ENCODE measurements at places on chromosomes 13 and 19.
A peak's percentile ranks its signal among the peaks of the same experiment; 100 is the strongest.

DNA sequence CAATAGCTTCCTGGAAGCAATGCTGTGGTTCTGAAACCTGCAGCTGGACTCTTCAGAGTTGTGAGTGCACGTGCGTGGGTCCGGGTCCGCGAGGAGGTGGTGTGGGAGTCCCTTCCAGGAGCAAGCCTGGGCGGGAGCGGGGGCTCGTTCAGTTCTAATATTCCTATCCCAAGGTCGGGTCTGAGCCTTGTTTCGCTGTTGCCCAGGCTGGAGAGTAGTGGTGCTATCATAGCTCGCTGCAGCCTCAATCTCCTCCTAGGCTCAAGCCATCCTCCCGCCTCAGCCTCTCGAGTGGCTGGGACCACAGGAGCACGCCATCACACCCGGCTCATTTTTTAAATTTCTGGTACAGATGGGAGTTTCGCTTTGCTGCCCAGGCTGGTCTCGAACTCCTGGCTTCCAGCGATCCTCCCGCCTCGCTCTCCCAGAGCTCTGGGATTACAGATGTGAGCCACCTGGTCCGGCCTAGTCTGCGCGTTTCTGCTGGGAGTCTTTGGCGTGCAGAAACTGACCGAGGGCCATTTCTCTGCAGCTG lies 625 bp downstream of the ZFP82 start:
- no peak for DNase-seq
- peak overlapping the region; percentile 48 for H3K4me3 ChIP-seq
- H3K4me1 ChIP-seq = no peaks in the 10 kb centered on the region
- peaks cover 13% of the 10 kb centered on the region for H3K36me3 ChIP-seq

DNA sequence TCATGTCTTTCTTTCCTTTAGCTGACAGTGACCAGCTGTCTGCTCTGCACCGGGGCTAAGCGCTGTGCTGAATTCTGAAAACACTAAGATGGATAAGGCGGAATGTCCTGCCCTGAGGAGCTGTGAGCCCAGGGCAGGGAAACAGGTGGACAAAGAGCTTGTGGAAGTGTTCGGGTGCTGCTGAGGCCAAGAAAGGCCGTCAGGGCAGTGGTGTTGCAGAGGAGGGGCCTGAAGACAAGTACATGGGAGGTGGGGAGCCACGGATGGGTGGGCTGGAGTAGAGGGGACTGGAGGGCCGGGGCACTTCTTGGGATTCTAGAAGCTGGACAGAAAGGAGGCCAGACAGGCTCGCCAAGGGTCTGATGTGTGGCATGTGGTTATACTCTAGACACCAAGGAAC lies 66.2 kb upstream of the GPR183 start:
- no peaks in the 10 kb centered on the region for H3K27me3 ChIP-seq
- H3K36me3 ChIP-seq = peaks cover 4% of the 10 kb centered on the region
- H3K27ac ChIP-seq = no peak overlapping the region
- no peak overlapping the region for H3K4me3 ChIP-seq

DNA sequence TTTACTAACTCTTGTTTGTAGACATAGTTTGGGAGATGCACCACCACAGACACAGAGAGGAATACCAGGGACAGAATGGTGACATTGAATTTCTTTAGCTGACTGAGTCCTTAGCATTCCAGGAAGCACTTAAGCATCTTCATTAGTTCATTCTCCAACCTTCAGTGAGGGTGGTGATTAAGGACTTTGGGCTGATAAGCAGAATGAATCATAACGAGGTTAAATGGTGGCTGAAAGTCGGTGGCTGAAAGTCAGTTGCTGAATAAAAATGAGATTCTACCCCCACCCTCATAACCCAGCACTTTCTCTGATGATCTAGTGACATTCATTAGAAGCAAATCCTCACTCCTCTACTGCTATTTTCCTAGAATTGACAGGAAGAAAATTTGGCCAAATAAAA lies 10.6 kb downstream of the PCDH8 start:
- H3K4me3 ChIP-seq = no peak overlapping the region
- peaks cover under 1% of the 10 kb centered on the region for H3K27me3 ChIP-seq
- no peaks in the 10 kb centered on the region for H3K36me3 ChIP-seq
- H3K4me1 ChIP-seq = no peaks in the 10 kb centered on the region
- no peak for DNase-seq

DNA sequence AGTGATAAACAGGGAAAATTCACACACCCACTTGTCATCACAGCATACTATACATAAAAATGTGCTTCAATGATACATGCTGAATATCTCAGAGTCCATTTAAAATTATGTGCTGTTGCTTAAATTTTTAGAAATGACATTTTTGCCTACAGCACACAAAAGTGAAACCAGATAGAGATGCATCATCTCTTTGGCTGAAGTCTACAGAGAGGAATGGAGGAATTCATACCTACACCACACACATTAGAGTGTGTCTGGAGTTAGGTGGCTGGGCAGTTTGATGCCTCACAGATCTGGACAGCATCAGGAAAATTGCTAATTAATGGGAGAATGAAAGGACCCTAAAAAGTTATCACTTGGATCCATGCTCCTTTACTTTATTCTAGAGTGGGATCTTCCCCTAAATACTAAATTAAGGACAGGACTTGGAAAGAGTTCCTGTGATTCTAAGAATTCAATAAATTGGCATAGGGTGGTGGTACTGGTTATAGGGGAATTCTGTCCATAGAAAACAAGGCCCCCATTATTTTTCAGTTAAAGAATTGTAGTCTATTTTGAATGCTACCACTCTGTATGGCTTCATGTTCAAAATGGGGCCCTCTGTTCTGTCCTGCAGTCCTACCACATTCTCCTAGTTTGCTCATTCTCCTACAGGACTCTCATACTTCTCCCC lies 41.3 kb downstream of the RCBTB2 start:
- no peak for DNase-seq
- H3K4me1 ChIP-seq = peaks cover 18% of the 10 kb centered on the region
- no peaks in the 10 kb centered on the region for H3K27me3 ChIP-seq
- H3K27ac ChIP-seq = no peak overlapping the region
- no peaks in the 10 kb centered on the region for H3K36me3 ChIP-seq

- no peaks in the 10 kb centered on the region for H3K36me3 ChIP-seq
- H3K27ac ChIP-seq = no peak overlapping the region
- H3K4me3 ChIP-seq = no peak overlapping the region
- no peak for DNase-seq
- H3K4me1 ChIP-seq = no peaks in the 10 kb centered on the region
- H3K27me3 ChIP-seq = no peaks in the 10 kb centered on the region
These were observed 34.1 kb downstream of the DLEU7 start for GRCh38 chr13:50809133-50810090.

GRCh38 chr19:31110336-31110735 lies 238.9 kb downstream of the TSHZ3 start:
- H3K4me3 ChIP-seq = no peak overlapping the region
- DNase-seq = no peak
- no peaks in the 10 kb centered on the region for H3K27me3 ChIP-seq
- H3K4me1 ChIP-seq = no peaks in the 10 kb centered on the region
- no peak overlapping the region for H3K27ac ChIP-seq

DNA sequence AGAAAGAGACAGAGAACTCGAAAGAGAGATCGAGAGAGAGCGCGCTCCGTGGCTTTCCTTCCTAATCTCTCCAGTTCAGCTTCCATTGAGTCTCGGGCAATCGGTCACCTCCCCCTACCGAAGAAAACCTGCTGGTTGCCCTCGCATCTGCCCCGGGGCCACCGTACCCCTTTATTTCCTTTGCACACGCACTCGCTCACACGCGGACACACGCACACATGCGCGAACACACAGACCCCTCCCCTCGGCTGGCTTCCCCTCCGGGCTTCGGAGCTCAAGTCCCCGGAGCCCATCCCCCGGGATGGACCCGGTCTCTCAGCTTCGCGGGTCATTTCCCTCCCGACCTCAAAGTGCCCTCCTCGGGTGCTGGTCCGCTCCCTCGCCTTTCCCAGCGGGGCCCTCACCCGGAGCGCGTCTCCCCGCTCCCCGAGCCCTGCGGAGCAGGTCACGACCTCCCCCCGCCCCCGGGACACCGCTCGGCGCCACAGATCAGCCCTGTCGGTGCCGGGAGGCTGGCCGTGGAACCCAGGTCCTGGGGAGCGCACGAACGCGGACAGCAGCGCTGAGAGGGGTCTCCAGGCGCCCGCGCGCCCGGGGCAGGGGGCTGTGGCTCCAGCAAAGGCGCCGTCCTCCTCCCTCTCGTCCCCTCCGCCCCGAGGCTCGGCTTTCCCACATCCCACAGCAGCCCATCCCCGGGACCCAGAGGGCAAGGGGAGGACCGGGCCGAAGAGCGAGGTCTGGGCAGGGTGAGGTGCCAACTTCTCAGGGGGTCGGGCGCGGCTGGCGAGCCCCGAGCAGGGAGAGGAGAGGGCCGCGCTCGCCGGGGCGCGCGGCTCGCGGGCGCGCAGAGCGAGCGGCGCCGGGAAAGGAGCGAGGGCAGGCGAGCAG lies 1.8 kb downstream of the DACH1 start:
- peaks cover 94% of the 10 kb centered on the region for H3K27me3 ChIP-seq
- no peak overlapping the region for H3K27ac ChIP-seq
- DNase-seq = peak; percentile 40

DNA sequence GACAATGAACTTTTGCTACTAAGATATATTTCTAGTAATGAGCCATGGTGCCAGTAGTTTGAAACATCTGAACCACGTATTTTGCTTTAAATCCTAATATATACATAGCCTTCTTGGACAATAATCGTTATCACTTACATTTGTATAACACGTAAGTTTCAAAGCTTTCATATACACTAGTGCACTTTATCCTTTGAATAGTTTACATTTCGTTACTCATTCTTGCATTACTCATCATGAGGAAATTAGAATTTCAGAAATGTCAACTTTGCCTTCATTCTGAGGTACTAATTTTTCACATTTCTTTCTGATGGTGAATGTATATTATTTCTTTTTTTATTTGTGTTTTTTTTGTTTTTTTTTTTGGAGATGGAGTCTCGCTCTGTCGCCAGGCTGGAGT lies 5.8 kb downstream of the KBTBD7 start:
- H3K27me3 ChIP-seq = no peaks in the 10 kb centered on the region
- H3K4me3 ChIP-seq = no peak overlapping the region
- no peak for DNase-seq
- peaks cover 26% of the 10 kb centered on the region for H3K4me1 ChIP-seq
- peaks cover 18% of the 10 kb centered on the region for H3K36me3 ChIP-seq

DNA sequence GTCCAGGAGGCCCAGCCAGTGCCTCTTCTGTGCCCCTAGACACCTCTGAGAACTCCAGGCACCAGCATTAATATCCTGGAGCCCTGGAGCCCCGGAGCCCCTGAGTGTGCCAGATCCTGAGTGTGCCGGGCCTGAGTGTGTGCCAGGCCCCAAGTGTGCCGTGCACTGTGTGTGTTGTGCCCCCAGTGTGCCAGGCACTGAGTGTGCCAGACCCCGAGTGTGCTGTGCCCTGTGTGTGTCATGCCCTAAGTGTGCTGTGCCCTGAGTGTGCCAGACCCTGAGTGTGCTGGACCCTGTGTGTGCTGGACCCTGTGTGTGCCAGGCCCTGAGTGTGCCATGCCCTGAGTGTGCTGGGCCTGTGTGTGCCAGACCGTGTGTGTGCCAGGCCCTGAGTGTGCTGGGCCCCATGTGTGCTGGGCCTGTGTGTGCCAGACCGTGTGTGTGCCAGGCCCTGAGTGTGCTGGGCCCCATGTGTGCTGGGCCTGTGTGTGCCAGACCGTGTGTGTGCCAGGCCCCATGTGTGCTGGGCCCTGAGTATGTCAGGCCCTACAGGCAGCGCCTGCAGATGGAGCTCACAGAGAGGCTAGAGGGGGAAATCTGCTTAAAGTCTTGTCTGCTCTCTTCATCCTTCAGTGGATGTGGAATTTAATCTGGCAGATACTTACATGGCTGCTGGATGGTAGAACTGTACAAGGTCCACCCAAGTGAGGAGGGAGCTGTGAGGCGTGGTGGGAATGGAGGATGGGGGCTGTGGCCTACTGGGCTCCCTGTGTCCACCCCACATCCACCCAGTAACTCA lies 53.9 kb downstream of the C13orf46 start:
- H3K27me3 ChIP-seq = no peaks in the 10 kb centered on the region
- H3K27ac ChIP-seq = no peak overlapping the region
- DNase-seq = no peak
- no peaks in the 10 kb centered on the region for H3K36me3 ChIP-seq
- no peak overlapping the region for H3K4me3 ChIP-seq
- no peaks in the 10 kb centered on the region for H3K4me1 ChIP-seq
